ENCODE measurements at places on chromosomes 12 and 14.

DNA sequence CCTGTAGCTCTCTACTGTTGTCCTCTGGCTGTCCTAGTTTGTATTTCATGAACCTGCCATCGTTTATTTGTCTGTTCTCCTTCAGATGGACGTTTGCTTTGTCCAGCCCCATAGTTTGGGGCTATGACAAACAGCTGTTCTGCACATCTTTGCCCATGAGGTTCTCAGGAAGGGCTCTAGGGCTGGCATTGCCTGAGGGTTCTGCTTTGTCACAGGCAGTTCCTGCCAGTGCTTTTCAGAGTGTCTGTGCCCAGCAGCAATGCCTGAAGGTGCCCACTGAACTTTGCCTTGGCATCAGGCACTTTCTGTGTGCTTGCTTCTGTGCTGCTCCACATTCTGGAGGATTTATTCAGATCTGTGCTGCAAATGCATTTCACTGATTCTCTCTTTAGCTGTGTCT lies 361.3 kb downstream of the TMEM121 start:
- DNase-seq = peak; percentile 19

DNA sequence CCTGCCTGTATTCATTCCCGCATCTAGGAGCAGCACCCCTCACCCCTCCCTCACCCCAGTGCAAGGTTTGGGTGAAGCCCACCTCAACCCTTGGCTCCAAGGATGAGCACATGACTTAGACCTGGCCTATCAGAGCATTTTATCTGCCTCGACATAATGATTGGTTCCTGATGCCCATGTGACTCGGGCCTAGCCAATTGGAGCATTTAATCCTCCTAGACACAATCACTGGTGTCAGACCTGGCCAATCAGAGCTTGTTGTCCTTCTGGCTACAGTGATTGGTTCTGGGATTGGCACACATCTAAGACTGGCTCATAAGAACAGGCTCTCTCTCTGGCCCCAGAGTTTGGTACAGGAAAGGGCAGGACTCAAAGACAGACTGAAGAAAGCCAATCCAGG lies 73.1 kb upstream of the MYL2 start:
- no peak for DNase-seq

- DNase-seq = no peak
Measured at GRCh38 chr14:62952226-62952625, 93.0 kb downstream of the KCNH5 start.

- no peak for DNase-seq
Measured at GRCh38 chr14:90281261-90281660, 24.9 kb downstream of the PSMC1 start.

- no peak for DNase-seq
Measured at GRCh38 chr12:118064608-118065007, 3.6 kb upstream of the WSB2 start.

DNA sequence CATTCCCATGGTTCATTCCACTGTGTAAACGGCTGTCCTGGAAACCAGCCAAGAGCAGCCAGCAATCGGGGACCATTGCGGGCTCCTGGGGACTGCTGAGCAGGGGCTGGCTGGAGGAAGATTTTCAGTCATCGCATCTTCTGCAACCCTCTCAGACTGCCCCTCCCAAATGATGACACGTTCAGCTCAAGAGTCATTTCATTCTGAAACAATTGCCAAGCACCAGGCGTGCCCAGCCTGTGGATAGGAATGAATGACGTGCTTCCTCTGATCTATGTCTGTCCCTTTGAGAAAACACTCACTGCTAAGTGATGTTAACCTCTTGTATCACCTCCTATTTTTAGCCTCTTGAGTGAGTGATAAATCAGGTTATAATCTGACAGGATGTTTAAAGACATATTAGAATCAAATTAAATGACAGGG lies 62.0 kb downstream of the NDUFA12 start:
- DNase-seq = peak; percentile 56

DNA sequence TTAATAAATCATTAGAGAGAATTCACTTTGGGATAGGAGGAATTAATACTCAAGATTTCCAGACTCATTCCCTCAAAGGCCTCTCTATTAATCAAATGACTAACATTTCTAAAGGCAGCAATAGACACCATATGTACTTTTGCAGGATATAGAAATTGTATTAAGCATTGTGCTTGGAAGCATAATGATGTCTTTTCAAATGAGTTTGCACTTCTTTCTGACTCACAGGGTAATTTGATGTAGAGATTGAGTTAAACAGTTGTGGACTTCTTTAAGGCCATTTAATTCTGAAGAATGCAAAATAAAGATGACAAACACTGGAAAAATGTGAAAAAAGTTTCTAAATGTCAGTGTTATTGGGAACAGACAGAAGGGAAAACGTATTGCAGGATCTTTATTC lies 63.4 kb upstream of the CSRP2 start:
- no peak for DNase-seq

DNA sequence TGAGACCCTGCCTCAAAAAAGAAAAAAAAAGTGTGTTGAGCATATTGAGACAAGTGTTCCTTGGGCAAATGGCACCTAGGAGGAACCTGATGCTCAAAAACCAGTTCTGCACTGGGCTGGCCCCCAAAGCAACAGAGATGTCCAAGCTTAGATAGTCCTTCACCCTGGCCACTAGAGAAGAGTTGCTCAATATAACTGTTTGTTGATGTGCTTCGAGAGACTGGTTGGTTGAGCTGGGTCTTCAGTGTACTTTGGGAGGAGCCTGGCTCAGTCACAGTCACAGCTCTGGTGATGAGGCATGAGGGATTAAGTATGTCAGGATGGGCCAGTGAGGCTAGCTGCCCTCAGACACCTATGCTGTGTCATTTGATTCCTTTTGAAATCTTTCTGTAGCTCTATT lies 38.0 kb downstream of the SLC2A14 start:
- no peak for DNase-seq

- no peak for DNase-seq
Measured at GRCh38 chr14:64178814-64179213, 115.4 kb downstream of the ESR2 start.

- no peak for DNase-seq
Measured at GRCh38 chr12:132491138-132491663, 1.2 kb downstream of the FBRSL1 start.

DNA sequence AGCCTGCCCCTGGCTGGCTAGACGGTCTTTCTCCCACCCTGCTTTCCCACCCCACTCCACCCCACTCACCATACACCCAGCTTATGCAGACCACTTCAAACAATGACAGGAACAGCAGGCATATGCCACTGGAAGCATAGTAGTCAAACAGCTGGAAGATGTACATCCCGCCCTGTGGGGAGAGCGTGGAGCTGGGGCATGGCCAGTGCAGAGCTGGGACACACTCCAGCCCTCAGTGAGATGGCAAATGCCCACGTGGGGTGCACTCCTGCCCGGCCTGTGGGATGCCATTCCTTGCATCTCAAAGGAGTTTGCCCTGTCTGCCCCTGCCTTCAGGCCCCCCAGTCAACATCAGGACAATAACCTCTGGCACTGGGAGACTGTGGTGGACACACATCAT lies 18.8 kb downstream of the SLC6A12 start:
- DNase-seq = no peak

DNA sequence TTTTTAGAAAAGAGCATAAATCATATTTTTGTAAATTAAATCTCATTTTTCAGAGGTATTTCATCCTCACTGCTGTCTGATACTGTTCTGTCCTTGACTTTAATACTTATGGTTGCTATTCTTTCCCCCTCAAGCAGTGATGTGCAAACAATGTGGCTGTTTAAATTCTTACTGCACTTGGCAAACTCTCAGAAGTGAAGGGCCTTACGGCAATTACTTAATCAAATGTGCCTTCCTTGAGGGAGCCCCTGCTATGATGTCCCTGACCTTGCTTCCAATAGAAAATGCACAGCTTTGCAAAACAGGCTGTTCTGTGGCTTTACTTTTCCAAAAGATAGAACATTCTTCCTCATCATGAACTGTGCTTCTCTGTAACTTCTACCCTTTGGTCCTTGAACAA lies 35.2 kb downstream of the UBE3B start:
- no peak for DNase-seq

DNA sequence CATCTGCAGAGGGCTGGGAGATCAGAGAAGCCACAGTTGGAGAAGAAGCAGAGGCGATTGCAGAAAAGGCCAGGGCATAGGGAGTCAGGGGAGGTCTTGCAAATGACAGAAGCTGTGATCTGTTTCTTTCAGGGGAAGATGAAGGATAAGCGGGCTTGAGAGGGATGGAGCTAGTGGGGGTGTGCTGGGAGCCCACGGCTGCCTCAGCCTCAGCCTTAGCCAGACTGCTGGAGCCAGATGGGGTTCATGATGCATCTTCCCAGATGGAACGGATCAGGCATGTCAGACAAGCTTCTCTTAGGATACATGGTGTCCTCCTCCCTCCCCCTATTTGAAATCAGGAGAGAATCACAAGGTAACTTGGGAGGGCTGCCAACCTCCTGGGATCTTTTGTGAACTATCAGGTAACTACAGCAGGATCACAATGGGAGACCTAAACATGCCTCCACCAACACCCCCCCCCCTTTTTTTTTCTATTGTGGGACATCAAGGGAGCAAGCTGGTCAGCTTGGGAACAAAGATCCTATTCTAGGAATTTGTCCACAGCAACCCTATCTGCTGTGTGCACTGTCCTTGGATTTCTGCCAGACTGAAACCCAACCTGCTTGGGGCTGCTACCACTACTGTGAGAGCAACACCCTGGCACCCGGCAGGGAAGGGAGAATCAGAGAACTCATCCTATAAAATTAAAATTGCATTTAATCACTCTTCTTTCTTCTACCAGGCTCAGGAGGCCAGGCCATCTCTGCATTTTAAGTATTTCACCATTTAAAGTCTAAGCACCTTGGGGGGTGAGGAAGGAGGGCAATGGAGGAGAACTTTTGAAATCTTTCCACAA lies 10.7 kb upstream of the ATP2A2 start:
- DNase-seq = no peak
